ELR (cell line): ENCODE measurements at places on chromosomes 6 and 20.

DNA sequence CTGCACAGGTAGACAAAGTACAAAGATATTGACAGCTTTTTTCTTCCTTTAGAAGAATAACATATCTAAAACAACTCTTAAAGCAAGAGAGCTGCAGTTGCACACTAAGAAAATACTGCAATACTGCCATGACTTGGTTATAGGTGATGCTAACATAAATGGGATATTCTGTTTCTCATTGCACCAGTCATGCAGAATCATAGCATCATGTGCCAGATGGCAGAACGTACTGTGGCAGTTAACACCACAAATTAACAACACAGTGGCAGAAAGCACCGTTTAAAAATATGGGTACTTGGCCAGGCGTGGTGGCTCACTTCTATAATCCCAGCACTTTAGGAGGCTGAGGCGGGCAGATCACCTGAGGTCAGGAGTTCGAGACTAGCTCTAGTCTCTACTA is 7.4 kb downstream of the ASXL1 start:
- no peak for DNase-seq

DNA sequence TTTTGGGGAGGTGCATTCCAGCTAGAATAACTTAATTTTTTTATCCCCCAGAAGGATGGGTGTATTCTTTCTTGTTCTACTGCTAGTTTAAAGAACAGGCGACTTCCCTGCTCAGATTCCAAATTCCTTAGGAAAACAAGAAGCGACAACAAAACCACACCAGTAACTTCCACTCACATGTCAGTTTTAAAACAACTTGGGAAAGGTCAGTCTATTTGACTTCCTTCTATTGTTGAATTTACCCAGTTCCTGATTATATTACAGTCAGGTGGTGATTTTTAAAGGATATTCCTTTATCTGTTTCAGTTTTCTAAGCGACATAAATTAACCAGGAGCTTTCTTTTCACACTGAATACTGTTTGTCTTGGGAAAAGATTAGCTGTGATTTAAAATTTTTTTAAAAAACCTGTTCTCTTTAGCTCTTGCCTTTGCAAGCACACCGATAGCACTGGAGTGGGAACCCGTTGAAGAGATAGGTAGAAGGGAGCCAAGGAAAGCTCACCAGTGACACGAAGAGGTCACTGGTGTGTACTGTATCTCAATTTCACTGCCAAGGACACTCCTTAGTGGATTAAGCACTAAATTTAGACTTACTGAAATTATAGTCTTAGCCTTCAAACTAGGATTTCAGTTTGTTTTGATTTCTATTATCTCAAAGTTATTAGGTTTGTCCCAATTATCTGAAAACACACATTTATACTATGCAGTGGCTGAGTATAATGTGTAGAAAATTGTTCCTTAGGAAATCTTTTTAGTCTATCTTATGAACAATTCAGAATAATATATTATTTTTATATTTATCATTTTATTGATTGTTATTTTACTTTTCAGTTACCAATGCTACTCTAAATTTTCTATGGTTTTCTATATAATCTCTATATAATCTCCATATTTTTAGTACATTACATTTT is 22.3 kb downstream of the MARCKS start:
- DNase-seq: peak; percentile 78

DNA sequence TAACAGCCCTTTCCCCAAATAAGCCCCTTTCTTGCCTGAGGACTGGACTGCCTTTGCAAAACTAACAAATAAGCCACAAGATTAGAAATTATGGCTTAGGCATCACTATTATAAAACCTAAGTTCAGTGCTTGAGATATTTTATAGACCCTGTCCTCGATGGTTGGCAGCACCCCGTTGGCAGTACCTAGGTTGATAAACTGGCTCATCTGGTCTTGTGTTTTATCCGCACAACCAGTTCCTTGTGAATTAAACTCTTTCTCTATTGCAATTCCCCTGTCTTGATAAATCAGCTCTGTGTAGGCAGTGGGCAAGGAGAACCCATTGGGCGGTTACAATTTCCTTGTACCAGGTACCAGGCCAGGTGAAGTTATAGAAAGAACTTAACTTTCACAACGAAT is 6.6 kb downstream of the LRP11 start:
- no peak for DNase-seq

GRCh38 chr6:56764081-56764566 is 121.4 kb upstream of the DST start:
- peak; percentile 64 for DNase-seq

DNA sequence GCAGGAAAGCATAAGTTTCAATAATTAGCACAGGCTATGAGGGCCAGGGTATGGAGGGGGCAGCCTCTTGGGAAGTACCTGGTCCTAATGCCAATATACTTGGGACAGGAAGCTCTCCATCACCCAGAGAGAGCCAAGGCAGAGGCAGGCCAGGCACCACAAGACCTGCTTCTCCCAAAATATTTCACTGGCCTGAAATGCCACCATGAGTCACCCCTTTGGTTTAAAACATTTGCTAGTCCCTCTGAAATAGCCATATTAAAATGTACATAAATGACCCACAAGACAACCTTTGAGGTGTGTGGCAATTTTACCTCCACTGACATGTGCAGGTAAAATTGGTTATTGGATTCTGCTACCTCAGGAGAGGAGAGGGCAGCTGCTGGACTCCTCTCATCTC is 23.4 kb upstream of the SCUBE3 start:
- DNase-seq: no peak

- peak; percentile 72 for DNase-seq
Measured at GRCh38 chr20:57772349-57772964, 62.6 kb upstream of the PMEPA1 start.

DNA sequence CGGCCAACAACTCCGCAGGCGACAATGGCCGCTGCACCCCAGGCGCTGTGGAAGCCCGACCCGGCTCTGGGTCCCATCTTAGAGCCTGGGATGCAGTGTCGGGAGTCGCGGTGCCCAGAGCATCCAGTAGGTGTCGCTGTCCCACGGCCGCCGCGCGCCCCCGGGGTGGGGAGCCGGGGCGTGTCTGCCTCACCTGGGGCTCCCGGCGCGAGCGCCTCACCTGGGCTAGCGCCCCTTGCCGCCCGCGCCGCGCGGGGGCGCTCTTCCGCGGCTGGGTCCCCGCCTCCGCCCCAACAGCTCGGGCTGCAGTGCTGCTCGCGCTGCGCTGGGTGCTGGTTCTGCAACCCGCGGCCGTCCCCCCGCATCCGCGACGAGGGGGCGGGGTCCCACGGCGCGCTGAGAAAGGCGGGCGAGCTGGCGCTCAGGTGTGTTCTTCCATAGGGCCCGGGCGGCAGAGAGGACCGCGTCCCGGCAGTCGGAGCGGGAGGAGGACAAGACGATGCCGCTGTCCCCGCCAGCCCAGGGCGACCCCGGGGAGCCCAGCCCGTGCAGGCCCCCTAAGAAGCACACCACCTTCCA is at the start of gene CRYBG1:
Gene CRYBG1 (plus strand): TSS at position 308 of the 579 bp plus-strand sequence. CDS start 192 bp downstream, at position 500.
- DNase-seq: peak; percentile 50
